Muscle of arm (tissue), 14 donors: ENCODE measurements at places on chromosomes 3 and 15.

GRCh38 chr3:197031315-197032285 is 2.0 kb upstream of the MELTF start:
- DNase-seq, result no peak

DNA sequence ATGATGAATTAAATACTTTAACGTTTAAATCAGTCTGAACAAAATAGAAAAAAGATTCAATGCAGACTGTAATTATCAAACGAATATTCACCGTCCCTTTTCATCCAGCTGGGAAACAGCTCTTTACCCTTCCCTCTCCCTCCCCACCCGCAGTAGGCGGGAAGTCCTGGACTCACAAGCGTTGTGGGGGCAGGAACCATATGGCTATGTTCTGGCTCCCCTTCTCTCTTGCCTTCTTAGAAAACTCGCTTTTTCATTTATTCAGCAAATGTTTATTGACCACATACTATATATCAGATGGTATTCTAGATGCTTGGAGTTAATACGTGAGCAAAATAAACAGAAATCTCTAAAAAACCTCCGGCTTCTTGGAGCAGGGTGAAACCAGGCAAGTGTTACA is 715 bp upstream of the SCAPER start:
- no peak for DNase-seq

DNA sequence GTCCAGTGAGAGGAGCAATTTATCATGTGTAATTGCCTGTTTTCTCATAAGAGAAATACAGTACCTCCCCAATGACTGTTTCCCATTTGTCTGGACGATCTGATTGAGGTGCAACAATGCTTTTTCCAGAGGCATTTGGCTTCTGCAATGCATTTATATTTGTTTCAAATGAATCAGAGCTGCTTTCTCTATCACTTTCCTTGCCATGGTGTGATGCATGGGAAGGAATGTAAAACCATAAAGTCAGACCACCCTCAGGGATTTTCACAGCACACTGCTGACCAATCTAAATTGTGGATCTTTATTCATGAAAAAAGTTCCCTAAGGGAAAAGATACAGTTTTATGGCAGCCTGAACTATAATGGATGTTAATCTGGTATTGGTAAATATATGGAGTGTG is 333.0 kb downstream of the ZNF385D start:
- no peak for DNase-seq

- DNase-seq, result no peak
These were observed 53.3 kb upstream of the FOXB1 start for GRCh38 chr15:59950603-59951388.

DNA sequence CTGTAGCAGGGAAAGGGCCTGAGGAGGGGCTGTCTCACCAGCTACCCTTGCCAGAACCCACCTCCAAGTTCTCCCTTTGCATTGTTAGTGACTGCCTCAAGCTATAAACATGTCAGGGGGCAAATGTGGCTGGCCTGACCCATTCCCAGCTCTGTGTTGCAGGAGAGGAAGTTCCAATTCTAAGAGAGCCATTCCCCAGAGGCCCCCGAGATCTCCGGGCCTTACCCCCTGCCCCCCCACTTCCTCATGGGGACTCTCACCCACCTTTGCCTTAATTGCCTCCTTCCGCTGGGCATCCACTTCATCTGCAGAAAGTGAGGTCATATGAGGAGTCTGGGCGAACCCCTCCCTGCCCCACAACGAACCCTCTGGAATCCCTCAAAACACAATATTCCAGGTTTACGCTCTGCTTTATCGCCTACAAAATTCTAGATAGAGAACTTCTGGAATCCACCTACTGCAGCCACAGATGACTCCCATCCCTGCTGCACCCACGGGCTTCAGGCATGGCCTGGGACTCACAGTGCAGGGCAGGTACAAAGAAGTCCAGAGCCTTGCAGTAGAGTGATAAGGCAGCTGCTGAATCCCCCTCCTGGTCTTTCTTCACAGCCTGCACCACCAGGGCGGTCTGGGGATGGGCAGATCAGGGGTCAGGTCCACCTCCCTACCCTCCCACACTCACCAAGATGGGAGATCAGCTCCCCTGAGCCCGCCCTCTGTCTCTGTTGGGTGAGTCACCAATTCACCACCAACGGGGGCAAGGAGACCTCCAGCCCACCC is 4.0 kb downstream of the ULK3 start:
- no peak for DNase-seq

GRCh38 chr3:127108796-127109195 is 84.1 kb upstream of the PRR23E start:
- DNase-seq, result no peak

DNA sequence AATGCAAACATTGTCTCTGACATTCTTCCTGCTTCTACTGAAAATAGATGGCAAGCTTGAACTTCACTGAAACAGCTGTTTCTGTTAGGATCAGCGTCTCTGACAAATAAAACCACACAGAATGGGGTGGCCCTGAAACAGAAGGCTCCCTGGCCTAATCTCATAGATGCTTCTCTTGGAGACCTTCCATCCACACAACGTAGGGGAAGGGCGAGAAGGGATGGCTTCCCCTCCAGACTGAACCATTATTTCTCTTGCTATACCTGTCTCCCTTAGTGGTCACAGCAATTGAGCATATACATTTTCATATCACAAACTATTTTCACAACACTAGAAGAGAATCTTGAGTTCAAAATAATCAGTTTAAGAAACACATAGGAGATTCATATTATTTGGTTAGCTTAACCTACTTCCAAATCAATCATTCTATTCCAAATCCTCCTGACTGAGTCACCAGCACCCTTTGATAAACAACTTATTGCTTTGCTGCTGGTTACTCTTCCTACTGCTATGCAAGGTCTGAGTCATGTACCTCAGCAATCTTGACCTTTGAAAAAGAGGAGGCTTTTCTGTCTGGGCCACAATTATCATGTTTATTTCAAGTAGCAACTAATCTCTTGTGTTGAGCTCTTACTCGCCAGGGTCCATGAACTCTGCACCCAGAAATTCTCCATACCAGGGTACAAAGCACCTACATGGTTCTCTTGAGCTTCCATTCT is 45.5 kb downstream of the CBLB start:
- no peak for DNase-seq

DNA sequence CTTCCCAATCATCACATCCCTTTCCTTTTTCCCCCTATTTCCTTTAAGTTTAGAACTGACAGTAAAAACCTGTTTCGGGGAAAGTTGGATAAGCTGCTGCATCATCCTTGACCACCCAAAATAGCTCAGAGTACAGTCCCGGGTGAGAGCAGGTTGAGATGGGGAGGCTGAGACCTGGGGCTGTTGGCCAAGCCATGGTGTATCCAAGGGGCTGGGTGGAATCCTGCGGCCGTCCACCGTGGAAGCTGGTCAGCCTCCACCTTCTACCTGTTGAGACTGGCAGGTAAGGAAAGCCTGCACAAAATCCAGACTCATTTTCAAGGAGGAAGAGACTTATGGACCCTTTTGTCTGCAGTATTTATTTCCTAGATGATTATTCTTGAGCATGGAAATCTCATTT is 128.2 kb upstream of the PLXNA1 start:
- DNase-seq, result no peak

GRCh38 chr3:72137865-72138861 is 353.2 kb upstream of the PROK2 start:
- DNase-seq, result no peak

DNA sequence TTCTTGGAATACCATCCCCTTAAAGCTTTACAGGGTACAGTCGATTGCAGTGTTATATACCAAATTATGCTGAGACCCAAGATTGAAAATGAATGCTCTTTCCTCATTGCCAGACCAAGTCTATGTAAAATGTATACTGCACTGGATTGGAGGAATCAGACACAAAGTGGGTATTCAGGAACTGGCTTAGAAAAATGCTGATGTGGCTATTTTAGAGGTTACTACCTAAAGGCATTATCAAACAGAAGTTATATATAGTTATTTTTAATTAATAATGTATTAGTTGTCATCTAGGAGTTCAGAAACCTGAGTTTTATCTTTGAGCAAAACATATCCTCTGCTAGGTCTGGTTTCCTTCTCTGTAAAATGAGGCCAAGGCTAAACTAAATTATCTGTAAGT is 3.6 kb upstream of the SPG21 start:
- DNase-seq, result no peak

DNA sequence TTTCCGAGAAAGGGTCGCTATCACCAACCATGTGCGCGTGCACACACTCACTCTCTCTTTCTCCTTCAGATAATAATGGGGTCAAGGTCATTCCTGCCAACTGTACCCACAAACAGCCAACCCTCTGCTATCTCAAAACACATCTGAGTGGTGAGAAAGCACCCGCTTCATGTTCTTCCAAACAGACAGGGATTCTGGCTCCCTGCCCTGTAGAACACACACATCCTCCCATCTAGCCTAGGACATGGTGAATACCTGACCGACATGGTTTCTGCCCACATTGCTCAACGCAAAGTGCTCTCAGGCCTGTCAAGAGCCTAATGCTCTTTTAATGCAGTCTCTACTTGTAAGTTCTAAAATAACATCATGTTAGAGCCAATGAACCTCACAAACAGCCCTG is 302.2 kb downstream of the FOXP1 start:
- no peak for DNase-seq

- DNase-seq, result no peak
These were observed 8.2 kb downstream of the TBC1D23 start for GRCh38 chr3:100269001-100269400.

- no peak for DNase-seq
These were observed 813.8 kb downstream of the TUSC7 start for GRCh38 chr3:117523418-117523817.

DNA sequence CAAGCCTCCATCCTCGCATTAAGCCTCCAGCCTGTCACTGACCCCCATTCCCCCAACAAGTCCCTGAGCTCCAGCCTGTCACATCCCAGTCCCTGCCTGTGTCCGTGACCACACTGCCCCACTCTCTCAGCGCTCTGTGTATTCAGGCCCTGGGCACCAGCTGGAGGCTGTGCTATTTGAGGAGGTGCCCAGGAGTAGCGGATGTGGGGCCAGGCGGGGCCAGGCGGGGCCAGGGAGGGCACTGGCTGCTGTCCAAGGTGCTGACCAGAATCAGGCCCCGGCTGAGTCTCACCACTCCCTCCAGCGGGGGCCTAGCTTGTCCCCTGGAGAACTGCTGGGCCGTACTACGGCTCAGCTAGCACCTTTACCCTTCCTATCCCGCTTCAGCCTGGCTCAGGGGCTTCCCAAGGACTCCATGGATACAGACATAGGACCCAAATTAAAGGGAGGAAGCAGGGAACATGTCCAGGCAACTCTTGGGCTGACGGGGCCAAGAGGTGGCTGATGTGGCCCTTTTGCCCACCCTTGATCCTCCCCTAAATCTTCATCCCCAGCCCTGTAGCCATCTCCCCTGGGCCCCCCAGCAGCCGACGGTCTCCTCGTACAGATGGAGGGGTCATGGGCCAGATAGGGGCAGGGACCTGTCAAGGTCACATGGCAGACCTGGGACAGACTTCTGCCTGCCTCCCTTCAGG is 1.1 kb downstream of the HHATL start:
- DNase-seq, result peak; percentile 36

- no peak for DNase-seq
These were observed 75.6 kb downstream of the BFSP2 start for GRCh38 chr3:133475245-133476010.

DNA sequence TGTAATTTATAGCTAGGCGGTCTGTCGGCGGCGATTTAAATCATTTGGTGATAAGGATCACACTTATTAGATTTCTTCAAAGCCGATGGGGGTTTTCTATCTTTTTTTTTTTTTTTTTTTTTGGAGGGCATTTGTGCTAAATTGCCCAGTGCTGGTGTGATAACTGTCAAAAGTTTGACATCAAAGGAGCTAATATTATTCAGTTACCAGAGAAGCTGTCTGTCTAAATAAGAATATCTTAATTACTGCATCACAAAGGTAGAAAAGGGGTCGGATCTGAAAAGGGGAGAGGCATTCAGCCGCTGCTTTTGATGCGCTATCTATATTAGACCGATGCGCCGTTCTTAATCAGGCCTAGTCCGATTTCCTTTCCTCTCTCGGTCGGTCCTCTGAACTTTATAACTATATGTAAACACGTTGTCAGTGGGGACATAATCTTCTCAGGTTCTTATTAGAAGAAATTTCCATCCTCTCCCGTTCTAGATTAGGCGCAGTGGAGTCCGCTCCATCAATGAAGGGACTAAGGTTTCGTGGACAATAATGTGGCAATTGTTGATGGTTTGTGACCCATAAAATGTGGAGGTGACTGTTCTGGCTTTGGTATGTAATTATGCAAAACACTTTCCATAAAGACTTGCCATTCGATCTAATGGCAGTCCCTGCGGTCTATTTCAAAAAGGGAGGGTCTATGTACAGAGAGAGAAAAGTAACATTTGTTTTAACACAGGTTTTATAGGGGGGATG is 31.7 kb downstream of the NR2F2 start:
- no peak for DNase-seq

DNA sequence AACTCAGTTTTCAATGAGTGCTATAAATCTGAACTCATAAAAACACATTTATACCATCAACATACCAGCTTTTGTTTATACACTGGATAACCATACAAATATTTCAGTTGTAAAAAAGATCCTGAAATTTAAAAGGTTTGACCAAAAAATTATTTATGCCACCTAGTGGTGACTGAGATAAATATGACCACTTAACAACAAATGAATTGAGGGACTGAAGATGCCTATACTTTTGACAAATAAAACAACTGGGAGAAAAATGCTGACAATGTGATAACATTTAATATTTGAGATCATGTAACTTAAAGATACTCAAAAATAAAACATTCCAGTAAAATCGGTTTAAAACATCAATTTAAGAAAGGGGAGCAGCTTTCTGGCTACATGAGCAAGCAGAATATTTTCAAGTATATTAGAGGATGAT is 30.4 kb downstream of the ATG3 start:
- DNase-seq, result peak; percentile 15

- no peak for DNase-seq
These were observed 9.1 kb upstream of the CCR3 start for GRCh38 chr3:46233194-46233593.

DNA sequence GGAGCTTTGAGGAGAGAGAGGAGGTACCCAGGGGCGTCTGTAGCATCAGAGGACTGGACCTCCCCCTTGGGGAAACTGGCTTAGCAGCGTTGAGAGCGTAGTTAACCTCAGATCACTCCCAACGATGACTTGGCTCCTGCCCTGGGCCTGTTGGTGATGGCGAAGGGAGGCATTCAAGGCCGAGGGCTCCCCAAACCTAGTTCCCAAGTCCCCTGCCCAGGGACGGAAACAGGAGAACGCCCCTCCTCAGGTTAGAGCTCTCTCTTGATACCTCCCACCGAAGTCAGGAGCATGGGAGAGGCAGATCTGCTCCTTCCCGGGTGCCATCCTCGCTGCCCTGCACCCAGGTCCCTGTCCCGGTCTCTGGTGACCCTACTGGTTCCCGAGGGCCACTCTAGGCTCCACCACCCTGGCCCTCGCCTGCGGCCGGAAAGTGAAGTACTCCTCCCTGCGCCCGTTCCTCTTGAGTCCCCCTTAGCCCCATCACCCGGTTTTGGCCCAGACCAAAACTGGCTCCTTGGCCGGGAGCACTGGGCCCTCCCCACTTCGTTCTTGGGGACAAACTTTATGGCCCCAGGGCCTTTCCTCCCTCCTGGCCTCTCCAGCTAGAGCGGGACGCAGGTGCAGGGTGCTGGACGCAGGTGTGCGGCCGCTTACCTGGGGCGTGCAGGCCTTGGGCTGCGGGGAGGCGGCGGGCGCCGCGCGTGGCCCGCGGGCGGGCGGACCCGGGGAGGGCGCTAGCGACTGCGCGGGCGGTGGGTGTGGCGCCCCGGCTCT is 2.6 kb upstream of the SKOR1 start:
- DNase-seq, result no peak

GRCh38 chr3:32340039-32340438 is 51.6 kb upstream of the CMTM7 start:
- DNase-seq, result peak; percentile 30

- DNase-seq, result no peak
These were observed 19.9 kb downstream of the EEFSEC start for GRCh38 chr3:128173200-128173599.
